Astrocyte (in vitro differentiated cells and primary cell): ENCODE measurements at places on chromosomes 12 and 14.
A peak's percentile ranks its signal among the peaks of the same experiment; 100 is the strongest.

DNA sequence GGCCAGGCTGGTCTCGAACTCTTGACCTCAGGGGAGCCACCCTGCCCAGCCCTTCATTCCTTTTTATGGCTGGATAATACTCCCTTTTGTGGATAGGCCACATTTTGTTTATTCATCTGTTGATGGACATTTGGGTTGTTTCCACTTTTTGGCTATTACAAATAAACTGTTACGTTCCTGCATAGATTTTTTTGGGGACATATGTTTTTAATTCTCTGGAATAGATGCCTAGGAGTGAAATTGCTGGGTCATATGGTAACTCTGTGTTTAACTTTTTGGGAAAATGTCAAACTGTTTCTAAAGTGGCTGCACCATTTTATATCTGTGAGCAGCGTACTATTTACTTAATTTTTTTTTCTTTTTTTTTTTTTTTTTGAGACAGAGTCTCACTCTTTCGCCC is 9.8 kb downstream of the KMT5A start:
- DNase-seq: no peak

GRCh38 chr12:52605542-52605941 is 4.3 kb upstream of the KRT72 start:
- no peak for DNase-seq

DNA sequence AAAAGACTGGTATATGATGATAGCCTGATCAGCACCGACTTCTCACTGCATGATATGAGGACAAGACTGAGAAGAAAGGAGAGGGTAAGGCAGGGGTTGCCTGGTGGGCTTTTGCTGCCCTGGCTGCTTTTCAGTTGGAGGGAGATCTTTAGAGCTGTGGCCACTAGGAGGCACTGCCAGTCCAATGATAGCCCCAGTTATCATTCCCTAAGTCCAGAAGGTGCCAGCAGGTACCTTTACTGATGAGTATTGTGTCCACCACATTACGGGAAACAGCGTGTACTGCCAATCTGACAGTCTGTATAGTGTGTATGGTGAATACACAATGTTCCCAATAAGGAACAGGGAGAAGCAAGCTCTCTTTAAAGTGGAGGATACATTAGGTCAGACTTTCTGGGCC is 55.8 kb upstream of the CCDC175 start:
- DNase-seq: peak; percentile 3

- no peak for DNase-seq
These were observed 6.2 kb downstream of the ISCU start for GRCh38 chr12:108568338-108569154.

DNA sequence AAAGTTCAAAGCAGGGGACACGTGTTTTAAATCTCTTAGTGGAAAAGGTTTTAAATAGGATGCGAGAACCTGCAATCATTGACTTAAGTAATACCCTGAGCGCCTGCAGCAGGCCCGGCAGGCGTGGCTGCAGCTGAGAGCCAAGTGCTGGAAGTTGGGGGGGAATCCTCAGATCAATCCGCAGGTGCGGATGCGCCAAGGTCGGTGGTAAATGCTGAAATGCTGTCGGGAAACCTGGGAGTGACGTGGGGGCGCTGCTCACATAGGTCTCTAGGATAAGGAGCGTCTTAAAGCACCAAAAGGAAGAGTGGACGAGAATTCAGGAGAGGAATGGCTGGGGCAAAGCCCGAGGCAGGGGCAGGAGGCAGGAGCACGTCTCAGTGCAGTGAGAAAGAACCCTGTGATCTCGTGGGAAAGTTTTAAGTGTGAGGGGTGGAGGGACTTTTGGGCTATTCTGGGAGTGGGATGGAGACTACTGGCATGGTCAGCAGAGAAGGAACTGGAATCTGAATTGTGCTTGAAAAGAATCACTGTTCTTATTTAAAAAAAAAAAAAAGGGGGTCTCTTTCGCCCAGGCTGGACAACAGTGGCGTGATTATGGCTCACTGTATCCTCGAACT is 883 bp upstream of the CDCA4 start:
- no peak for DNase-seq

GRCh38 chr12:2409656-2410265 is 357.0 kb downstream of the CACNA1C start:
- DNase-seq: no peak
